ENCODE measurements at places on chromosomes 4 and X.

DNA sequence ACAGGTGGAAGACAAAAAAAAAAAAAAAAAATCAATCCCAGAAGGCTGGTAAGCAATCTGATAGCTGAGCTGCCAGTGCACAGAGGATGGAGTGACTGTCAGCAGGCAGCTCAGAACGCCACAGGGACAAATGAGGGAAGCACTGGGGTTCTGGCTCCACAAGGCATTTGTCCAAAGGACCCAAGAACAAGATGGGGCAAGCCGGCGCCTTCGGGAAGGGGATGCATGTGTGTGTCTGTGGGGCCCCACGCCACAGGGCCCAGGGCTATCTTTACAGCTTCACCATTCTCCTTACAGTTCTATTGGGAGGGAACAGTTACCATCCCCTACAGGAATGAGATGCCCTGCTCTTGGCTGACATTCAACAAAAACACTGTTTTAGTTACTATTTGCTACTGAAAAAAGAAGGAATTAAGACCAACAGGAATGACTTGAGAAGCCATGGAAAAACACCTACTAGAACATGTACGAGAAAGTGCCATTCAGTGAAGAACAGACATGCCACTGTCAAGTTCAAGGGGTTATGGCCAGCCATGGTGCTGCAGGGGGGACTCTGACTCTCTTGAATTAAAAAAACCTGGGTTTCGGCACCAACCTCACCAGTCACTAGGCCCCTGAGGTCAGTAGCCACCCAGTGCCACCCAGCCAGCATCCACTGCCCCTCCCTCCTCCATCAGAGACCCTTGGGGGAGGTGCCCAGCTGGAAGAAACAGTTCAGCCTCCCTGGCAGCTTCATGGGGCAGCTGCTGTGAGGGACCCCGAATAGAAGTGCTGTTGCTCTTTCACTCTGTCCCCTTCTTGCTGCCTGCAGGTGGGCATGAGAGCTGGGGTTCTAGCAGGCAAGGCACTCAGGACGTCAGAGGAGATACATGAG, 18.5 kb downstream of the WDR1 start:
- DNase-seq: no peak

DNA sequence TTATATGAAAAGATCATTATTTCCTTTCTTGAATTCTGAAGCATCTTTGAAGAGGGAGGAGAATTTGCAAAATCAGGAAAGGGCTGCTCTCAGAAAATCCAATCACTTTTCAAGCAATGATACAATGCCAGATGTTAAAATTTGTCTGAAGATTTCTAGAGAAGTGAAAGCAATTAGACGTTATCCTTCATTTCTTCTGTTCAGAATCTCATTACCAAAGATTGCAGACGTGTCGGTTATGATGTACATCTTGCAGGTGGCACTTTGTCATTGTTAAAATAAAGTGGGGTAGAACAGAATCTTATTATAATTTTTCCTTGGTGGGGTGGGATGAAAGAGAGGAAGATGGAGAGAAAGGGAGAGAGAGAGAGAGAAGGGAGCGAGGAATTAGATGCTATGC, 296.4 kb upstream of the STS start:
- DNase-seq: no peak

- DNase-seq: peak; percentile 17
Measured at GRCh38 chrX:42759881-42760280, 18.1 kb downstream of the PPP1R2C start.

- DNase-seq: peak; percentile 59
Measured at GRCh38 chrX:46573331-46573891, at the start of gene CHST7. TSS of gene CHST7 (plus strand) at chrX:46573765. CDS start at chrX:46573932, 167 bp downstream.

DNA sequence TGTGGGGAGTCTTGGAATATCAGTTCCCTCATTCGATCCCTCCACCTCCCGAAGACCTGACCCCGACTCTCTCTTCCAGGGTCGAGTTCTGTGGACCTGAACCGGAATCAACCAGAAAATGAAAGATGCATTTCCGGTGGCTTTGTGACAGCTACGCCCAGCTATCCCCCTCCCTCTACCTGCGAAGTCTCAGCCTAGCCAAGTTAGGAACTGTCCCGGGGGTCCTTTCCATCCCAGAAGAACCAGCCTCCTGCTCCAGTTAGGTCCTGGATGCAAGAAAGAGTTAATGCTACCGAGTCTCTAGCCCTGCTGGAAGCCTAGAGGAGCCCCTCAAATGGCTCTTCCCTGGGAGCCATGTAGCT, 13.4 kb upstream of the ETDC start:
- DNase-seq: no peak

DNA sequence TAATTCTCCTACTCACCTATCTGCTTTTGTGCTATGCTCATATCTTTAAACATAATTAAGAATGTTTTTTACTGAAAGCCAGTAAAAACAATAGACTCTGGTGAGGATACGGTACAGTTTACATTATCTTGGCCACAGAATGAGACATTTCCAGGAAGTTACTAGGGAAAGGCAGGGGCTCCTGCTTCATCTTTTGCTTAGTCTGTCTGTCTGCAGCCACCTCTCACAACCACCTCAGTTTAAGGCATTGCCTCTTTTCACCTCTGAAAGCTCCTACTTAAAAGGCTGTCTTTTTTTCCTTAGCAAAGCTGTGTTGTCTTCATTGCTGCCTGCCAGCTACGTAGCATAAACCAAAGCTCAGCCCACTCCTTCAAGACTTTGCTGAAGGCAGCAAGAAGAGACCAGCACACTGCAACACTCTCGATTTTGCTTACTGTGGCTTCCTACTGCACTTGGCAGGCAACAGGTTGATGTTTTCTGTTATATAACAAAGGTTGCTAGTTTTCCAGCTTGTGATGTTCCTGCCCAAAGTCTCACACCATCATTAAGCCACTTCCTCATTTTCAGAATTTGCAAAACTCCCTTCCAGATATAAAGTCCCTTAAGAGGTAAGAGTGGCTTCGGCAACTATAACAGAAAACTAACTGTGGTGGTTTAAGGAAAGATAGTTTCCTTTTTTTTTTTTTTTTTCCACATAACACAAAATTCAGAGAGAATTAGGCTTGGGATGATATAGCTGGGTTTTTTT, 432.9 kb downstream of the GRXCR1 start:
- peak; percentile 16 for DNase-seq

DNA sequence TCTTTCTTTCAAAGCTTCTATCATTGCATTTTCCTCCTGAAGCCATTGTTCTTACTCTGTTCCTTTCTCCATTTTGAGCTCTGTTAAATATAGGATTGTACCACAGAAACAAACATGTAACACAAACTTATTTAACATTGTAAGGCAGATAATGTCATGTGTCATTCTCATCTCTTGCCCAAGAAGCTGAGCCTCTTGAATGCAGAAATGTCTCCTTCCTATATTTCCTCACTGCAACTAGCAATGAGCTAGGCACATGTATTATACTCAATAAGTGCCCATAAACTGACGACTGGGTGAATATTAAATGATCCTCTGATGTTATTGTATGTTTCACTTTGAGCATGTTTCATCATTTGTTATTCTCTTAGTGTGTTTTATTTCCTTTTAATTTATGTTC, 56.7 kb upstream of the SLC7A11 start:
- DNase-seq: no peak

- DNase-seq: no peak
Measured at GRCh38 chr4:101850698-101851097, 60.2 kb downstream of the BANK1 start.

DNA sequence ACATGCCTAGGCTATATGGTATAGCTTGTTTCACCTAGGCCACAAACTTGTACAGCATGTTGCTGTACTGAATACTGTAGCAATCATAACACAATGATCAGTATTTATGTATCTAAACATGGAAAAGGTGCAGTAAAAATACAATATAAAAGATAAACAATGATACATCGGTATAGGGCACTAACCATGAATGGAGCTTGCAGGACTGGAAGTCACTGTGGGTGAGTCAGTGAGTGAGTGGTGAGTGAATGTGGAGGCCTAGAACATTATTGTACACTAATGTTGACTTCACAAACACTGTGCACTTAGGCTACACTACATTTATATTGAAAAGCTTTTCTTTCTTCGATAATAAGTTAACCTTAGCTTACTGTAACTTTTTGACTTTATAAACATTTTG, 45.6 kb upstream of the ANK2 start:
- no peak for DNase-seq

- DNase-seq: no peak
Measured at GRCh38 chrX:7264399-7264798, 116.4 kb upstream of the PUDP start.

GRCh38 chrX:148380107-148380506, 120.3 kb upstream of the AFF2 start:
- DNase-seq: no peak

GRCh38 chr4:89283226-89284009, 24.2 kb downstream of the GPRIN3 start:
- DNase-seq: peak; percentile 5

DNA sequence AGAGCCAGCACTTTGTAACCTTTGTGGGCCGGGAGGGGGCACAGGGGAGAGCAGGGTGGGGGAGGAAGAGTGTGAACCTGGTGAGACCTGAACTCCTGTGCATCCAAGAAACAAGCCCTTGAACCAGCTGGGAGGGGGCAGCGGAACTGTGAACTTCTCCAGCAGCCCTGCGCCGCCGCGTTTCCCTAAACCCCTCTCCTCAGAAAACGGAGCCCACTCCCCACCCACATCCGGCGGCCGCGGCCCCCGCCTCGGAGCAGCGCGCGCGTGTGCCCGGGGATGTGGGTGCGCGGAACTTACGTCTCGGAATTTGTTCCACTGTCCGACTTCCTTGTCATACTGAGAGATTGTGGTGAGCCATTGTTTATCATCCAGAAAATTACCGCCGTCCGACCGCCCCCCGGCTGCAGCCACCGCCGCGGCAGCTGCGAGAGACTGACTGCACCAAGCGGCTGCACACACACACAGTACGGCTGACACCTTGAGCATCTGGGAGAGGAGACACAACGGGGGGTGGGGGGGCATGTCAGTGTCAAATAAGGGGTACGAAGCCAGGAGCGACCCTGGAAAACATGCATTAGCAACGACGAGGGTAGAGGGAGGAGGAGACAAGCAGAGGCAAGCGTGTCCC, 494 bp downstream of the SPOCK3 start:
- DNase-seq: peak; percentile 4

DNA sequence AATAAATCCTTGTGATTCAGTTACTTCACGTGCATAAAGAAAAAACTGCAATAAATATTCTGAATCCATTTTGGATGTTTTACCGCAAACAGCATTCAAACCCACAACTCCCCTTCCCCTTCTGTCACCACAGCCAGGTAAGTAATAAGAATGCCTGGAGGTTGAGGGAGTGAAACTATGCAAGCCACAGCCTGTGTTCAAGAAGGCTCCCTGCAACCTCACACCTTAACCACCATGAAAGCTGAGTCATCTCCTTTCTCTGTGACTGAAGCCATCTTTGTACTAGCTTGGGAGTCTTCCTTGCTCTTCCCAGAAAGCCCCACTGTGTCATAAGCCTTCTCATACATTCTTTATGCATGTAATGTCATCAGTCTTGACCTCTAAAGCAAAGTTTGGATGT, 297.0 kb upstream of the PUDP start:
- DNase-seq: peak; percentile 5
